NCI-H446 (cell line): ENCODE measurements at places on chromosomes 13 and 19.
A peak's percentile ranks its signal among the peaks of the same experiment; 100 is the strongest.

- no peak for DNase-seq
Measured at GRCh38 chr13:66469745-66470144, 760.4 kb downstream of the PCDH9 start.

- DNase-seq: no peak
Measured at GRCh38 chr19:6813659-6814058, 41.2 kb downstream of the VAV1 start.

DNA sequence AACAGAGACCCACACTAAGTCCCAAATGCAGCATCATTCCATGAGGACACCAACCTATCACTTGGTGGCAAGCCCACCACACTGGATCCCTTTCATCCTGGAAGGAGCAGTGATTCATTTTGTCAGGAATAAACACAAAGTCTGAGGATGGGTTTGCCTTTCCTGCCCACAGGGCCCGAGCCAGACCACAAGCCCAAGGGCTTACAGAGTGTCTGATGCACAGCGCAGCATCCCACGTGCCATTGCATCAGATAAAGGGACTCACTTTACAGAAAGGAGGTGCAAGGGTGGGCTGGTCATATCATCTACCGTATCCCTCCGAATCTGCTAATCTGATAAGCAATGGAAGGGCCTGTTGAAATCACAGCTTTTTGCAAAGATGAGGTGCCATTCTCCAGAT, 12.2 kb upstream of the KCTD15 start:
- no peak for DNase-seq

- DNase-seq: no peak
Measured at GRCh38 chr19:13128583-13128982, 10.5 kb downstream of the NACC1 start.

DNA sequence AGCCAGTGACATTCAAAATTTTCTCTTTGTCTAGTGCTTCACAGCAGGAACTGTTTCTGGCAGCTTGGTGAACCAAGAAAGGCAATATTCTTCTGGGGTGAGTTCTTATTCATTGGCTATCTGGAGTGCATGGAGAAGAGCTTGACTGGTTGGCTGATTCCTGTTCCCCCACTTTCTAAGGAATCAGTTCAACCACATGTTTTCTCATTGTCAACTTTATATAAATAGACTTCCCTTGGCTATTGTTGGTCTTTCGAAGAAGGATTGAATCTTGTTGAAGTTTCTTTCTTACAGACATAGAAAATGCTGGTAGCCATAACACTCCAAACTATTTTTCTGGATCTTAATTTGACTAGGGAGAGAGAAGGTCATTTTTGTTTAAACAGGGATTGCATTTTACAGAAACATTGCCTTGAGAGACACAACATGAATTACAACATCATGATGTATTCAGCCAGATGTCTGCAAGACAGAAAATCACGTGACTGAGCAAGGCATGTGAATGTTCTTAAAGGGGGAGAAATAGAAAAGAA, 85.2 kb downstream of the EDNRB start:
- DNase-seq: no peak

DNA sequence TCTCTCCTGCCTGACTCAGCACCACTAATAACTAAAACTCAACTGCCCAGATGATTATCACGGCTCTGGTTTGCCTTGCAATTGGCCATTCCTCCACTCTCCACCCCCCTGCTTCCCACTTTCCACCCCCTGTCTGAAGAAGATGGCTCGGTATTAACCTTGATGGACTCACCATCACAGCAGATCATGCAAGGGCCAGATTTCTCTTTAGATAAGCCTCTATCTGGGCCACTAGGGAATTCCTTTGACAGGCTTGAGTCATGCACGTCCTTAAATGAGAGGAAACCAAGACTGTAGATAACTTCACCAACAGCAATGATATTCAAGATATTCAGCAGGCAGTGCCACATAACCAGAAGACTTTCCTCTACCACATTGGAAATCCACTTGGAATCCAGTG, 131.1 kb upstream of the NBEA start:
- DNase-seq: no peak

GRCh38 chr13:46401432-46401831, 14.4 kb upstream of the RUBCNL start:
- no peak for DNase-seq

- DNase-seq: no peak
Measured at GRCh38 chr19:54630782-54631181, 498 bp downstream of the LILRB1 start.

DNA sequence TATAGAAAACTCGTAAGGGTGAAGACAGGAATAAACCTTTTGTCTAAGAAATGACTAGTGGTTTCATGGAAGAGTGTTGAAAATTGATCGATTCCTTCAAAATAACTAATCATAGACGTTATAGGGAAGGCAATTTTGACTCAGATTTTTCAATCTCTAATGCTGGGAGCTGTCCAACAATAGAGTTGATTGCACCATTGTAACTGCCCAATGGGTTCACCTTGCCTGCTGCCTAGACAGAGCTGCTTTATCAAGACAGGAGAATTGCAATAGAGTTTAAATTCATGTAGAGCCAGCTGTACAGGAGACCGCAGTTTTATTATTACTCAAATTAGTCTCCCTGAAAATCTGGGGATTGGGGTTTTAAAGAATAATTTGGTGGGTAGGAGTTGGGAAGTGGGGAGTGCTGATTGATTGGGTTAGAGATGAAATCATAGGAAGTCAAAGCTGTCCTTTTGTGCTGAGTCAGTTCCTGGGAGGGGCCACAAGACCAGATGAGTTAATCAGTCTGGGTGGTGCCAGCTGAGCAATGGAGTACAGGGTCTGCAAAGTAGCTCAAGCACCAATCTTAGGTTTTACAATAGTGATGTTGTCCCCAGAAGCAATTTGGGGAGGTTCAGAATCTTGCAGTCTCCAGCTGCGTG, 16.8 kb upstream of the ADGRE2 start:
- no peak for DNase-seq

DNA sequence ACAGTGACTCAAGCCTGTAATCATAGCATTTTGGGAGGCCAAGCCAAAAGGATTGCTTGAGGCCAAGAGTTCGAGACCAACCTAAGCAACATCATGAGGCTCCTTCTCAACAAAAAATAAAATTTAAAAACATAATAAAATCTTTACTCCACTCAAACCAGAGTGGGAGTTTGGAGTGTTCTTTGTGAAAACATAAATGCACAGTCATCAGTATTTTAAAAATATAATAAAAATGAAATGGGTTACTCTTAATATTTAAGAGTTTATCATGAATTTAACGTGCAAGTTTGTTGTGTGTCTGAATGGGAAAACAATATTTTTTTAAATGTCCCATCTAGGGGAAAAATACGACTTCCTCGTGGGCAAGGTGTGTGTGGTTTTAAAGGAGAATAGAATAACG, 78.6 kb upstream of the STARD13 start:
- no peak for DNase-seq

DNA sequence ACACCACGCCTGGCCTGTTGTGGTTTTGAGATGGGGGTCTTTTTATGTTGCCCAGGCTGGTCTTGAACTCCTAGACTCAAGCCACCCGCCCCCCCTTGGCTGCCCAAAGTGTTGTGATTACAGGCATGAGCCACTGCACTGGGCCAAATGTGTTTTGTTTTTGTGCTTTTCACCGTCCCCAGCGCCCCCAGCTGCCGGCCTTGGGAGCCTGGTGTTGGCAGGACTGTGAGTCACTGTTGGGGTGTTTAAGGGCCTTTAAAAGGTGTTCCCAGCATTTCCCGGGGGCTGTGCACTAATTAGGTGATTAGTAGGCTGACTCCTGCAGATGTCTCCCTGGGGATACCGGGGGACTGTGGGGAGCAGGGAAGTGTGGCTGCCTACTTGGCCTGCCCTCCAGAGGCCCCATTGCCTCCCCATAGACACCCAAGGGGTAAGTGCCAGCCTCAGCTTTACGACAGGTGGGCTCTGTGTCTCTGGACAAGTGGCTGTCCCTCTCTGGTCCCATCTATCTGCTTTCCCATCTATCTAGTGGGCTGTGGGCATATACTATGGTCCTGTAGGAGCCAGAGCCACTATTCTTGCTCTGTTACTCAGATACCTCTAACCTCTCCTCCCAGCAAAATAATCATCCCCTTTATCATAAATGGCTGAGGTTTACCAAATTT, 11.8 kb upstream of the TLE5 start:
- no peak for DNase-seq

- no peak for DNase-seq
Measured at GRCh38 chr19:49809160-49809940, 3.7 kb downstream of the FUZ start.

DNA sequence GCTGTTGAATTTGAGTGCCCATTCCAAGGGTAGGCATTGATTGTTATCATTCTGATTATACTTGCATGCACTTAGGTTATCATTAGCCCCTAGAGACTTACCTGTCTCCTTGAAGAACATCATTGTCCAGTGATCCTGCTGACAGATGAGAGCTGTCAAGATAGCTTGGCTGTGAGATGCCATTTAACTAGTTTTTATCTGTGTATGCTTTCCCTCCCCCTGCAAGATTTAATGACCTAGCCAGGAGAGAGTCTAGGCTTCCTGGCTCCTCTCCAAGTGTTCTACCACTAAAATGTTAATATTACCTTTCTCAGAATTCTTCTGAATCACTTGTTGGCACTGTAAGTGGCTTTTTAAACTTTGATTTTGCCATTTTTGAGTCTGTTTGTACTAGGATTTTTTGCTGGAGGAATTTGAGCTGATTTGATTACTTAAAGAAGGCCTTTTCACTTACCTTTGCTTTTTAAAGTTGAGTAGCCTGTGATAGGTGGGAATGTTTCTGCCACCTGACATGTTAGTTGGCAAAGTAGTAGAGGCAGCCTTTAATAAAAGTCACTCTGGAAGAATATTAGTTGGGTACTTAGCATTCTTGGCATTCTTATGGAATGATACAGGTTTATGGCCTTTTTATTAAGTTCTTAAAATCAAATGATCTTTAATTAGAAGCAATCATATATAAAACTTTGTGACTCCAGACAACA, 41.1 kb downstream of the ARHGAP35 start:
- DNase-seq: no peak

DNA sequence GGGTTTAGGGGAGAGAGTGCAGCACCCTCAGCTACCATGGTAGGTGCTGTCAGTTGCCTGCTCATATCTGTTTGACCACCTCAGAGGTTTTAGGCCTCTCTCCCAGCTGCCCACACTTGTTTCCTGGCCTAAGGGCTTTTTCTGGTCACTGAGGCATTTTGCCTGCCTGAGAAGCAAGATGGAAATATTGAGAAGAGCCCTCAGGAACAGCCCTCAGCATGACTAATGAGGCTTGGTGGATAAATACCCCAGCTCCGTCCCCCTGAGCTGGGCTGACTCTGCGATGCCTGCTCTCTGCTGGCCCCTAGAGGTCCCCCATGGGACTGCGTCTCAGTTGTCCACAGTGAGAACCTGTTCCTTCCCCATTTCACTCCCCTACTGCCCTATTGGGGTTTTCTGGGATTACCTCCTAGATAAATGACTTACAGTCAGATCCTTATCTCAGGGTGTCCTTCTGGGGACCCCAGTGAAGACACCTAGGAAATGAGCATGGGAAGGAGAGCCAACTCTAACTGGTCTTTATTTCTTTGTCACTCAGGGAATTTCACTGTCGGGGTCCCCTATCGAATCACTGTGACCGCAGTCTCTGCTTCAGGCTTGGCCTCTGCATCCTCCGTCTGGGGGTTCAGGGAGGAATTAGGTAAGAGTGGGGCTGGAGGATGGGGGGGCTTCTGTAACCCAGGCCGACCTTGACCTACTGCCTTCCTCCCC, 13.3 kb downstream of the PALM3 start:
- DNase-seq: peak; percentile 25

DNA sequence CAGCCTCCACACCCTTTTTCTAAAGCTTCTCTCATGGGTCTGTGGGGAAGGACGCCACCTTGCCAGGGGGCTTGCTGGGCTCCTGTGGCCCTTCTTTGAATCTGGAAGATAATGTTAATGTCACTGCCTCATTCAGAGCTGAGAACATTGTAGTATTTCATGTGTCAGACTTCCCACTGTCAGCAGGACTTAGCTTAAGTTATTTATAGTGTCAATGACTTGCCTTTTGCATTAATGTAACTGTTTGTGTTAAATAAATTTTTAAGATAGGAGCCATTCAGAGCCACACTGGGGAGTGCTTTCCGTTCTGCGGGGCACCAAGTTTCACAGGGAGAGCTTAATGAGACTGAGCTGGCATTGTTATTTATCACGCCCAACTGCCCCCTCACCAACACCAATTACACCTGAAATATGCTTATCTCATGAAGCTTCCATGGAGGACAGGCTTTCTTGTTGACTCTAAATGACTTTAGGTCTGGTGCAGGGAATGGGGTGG, 226.9 kb upstream of the UBL3 start:
- DNase-seq: no peak

GRCh38 chr19:12664406-12665280, 1.9 kb downstream of the MAN2B1 start:
- DNase-seq: no peak

GRCh38 chr19:13277104-13277809, 127.0 kb downstream of the IER2 start:
- DNase-seq: peak; percentile 53

- DNase-seq: no peak
Measured at GRCh38 chr19:15129856-15130585, 22.8 kb downstream of the SYDE1 start.

DNA sequence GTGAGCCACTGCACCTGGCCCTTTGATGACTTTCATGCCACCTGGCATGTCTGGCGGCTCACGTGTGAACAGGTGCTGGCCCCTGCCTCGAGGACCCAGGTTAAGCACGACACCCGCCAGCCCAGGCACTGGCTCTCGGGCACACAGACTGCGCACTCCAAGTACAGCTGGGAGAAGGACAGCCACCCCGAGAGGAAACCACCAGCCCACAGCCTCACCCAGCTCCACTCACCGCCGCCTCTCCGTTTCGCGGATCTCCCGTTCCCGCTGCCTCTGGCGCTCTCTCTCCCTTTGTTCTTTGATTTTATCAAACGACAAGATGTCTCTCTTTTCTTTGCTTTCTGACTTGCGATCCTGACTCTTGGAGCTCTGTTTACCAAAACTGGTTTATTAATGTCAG, 27.4 kb upstream of the TINCR start:
- DNase-seq: no peak

- no peak for DNase-seq
Measured at GRCh38 chr19:20482721-20483120, 82.9 kb downstream of the ZNF737 start.

DNA sequence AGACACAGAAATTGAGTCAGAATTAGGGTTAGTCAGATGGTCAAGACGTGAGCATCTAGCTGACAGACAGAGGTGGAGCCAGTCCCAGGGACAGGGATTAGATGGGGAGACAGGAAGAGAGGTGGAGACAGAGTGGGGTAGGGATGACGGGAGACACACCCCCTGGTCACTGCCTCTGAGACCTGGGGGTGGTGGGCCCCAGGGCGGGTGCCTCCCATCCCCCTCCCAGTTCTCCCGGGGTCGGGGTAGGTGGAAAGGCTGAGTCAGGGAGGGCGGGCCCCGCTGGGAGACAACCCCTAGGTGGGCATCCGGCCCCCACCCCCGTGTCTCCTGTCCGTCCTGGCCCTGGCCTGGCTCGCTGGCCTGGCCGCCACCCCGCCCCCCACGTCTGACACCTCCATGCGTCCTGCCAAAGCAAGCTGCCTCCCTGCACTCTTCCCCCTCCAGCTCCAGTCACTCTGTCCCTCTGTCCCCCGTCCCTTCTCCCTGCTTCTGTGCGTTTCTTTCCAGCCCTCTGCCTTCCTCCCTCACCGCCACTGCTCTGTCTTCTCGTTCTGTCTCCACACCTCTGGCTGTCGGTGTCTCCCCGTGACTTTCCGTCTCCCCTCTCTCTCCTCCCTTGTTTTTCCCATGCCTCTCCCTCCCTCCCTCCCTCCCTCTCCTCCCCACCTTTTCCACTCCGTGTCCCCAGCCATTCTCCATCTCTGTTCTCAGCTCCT, 15.1 kb downstream of the CCDC97 start:
- DNase-seq: no peak

- DNase-seq: no peak
Measured at GRCh38 chr13:103306163-103306562, 239.9 kb upstream of the SLC10A2 start.

GRCh38 chr19:49968279-49968922, 7.4 kb upstream of the SIGLEC11 start:
- no peak for DNase-seq
